ENCODE measurements at places on chromosomes 2 and 18. TPM values are rescaled to one million over a fixed set of nuclear protein-coding genes. Genes with fewer than 3 reads are reported as not detected.

DNA sequence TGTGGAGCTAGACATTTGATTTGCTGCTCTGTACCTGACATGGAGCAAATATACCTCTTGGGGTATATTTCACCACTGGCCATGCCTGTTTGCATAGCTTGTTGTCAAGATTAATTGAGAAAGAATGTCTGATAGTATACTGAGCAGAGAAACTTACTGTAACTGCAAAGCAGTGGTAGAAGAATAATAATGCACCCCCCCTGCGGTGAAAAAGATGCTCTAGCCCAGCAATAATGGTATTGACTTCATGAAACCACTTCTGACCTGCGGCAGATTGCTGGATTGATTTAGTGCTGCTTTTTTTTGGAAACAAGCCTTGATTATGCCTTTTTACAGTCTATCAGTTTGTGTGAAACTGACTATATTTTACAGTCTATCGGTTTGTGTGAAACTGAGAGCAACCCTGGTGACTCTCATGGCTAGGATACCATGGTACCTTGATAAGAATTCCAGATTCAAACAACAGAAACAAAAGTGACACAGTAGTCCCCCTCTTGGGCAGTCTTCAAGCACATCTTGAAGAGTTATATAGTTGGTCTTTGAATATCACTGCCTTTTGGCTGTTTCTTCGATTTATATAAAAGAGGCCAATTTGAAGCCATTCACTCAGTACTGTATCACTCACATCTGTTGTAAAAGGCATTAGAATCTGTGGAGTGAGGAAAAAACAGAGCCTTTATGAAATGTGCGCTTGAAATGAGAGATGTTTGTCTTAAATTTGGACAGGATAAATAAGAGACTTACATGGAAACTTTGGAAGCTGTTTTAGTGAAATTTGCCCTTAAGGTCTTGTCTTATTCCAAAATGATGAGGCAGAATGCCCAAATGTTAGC is 102.5 kb downstream of the FMNL2 start:
- no peak for DNase-seq
- no peak overlapping the region for H3K4me3 ChIP-seq
- H3K4me1 ChIP-seq: peaks cover 4% of the 10 kb centered on the region
- no peaks in the 10 kb centered on the region for H3K36me3 ChIP-seq

GRCh38 chr18:3648200-3648599 is 198.2 kb downstream of the TGIF1 start:
- H3K27me3 ChIP-seq: no peaks in the 10 kb centered on the region
- no peaks in the 10 kb centered on the region for H3K36me3 ChIP-seq
- DNase-seq: no peak
- H3K4me3 ChIP-seq: no peak overlapping the region
- peaks cover 32% of the 10 kb centered on the region for H3K4me1 ChIP-seq

- H3K27me3 ChIP-seq: no peaks in the 10 kb centered on the region
- peak; percentile 78 for DNase-seq
- H3K4me3 ChIP-seq: peak overlapping the region; percentile 99
- peak overlapping the region; percentile 85 for H3K27ac ChIP-seq
- no peaks in the 10 kb centered on the region for H3K36me3 ChIP-seq
Observed at GRCh38 chr2:28895189-28895893, 874 bp downstream of the WDR43 start.

GRHL1 gene
- total RNA-seq: 0.29 TPM

DNA sequence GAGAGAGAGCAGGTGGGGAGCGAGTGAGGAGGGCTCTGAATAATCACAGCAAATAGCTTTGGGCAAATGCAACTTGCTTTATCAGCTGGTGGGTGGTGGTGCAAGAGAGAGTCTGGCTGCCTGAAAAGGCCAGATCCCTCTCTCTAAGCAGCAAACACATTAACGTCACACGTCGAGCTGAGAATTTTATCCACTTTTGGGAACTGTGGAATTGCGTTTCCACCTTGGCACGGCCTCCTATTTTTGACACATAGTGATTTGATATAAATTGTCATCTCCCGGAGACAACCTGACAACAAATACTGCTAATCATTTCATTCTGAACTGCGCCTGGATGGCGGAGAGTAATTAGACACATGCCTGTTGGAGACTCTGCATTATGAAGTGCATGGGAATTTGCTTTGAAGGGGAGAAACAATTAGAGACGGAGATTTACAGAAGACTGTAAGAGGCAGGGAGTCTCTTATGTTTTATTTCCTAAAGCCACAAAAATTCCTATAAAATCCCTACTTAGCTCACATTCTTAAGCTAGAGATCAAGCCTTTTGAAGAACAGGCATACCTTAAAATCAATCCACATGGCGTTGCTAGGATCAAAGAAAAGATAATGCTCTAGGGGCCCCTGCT is 634.1 kb downstream of the TDRD15 start:
- no peak for DNase-seq
- no peaks in the 10 kb centered on the region for H3K27me3 ChIP-seq
- H3K27ac ChIP-seq: no peak overlapping the region
- no peak overlapping the region for H3K4me3 ChIP-seq

DNA sequence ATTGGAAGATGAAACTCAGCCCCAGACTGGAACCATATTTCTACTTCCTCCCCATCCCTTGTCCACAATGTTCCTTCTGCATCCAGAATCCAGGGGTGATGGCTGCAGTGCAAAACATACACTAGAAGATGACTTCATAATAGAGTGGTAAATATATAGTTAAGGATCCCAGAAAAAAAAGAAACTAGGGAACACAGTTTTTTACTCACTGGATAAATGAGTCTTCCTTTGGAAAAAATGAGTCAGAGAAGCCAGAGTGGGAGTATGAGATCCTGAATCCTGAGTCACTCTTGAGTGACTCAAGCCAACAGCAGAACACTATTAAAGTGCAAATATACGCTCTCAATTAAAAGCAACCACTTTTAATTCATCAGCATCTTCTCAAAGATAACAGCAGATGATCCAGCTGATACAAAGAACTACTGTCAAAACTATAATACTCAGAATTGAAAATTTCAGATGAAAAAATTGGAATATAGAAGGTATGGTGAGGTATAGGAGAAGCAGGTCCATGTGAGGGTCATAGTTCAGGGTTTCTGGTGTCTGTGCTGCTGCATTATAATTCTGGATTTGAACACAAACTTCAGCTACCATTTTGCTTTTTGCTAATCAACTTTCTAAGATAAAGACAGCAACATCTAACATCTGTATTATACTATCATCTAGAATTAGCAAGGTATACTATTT is 987.2 kb upstream of the CDH2 start:
- no peaks in the 10 kb centered on the region for H3K36me3 ChIP-seq
- H3K27me3 ChIP-seq: no peaks in the 10 kb centered on the region
- peak overlapping the region; percentile 94 for H3K27ac ChIP-seq
- H3K4me1 ChIP-seq: peaks cover 38% of the 10 kb centered on the region
- peak; percentile 84 for DNase-seq

- no peak overlapping the region for H3K4me3 ChIP-seq
- H3K4me1 ChIP-seq: no peaks in the 10 kb centered on the region
- peaks cover 11% of the 10 kb centered on the region for H3K27me3 ChIP-seq
- no peak overlapping the region for H3K27ac ChIP-seq
Observed at GRCh38 chr2:86414996-86415395, 26.2 kb upstream of the KDM3A start.

DNA sequence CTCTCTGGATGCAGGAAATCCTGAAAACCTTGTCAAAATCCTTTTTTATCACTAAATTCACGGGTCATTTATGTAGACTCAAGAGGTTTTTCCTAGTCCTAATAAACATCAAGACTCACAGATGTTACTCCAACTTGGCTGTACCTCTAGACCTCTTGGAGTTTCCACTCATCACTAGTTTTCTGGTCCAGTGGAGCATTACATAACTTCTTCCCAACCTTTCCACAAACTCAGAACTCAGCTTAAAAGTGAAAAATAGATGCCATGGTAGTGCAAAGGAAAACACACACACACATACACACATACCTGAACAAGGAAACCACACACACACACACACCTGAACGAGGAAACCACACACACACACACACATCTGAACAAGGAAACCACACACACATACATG is 807.2 kb downstream of the LRP1B start:
- no peak for DNase-seq
- H3K27ac ChIP-seq: no peak overlapping the region
- H3K27me3 ChIP-seq: no peaks in the 10 kb centered on the region
- no peak overlapping the region for H3K4me3 ChIP-seq
- no peaks in the 10 kb centered on the region for H3K4me1 ChIP-seq

ZNF385B gene
- 1.1 TPM for total RNA-seq

SH3BP4 gene
- total RNA-seq: 113 TPM

LYG1 gene
- 0.88 TPM for total RNA-seq

DNA sequence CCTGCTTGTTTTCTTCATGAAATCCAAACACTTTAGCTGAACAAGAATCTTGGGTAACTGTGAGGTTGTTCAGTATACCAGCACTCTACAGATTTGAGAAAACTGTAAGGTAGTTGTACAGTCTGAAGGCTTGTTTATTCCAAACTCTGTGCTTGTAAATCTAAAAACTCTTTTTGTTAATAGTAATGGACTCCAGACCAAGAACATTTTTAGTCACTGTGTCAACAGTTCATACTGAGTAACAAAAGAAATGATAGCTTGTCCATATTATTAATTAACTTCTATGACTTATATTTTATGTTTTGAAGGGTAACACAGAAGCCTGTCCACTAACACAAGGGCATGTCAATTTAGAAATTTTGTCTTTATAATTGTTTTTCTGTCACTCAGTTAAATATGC is 72.2 kb upstream of the KYNU start:
- H3K27me3 ChIP-seq: no peaks in the 10 kb centered on the region
- H3K36me3 ChIP-seq: no peaks in the 10 kb centered on the region
- no peak overlapping the region for H3K27ac ChIP-seq
- peak; percentile 22 for DNase-seq
- H3K4me3 ChIP-seq: no peak overlapping the region

- DNase-seq: peak; percentile 89
- H3K36me3 ChIP-seq: no peaks in the 10 kb centered on the region
- H3K4me3 ChIP-seq: no peak overlapping the region
- H3K27me3 ChIP-seq: no peaks in the 10 kb centered on the region
- H3K27ac ChIP-seq: no peak overlapping the region
Observed at GRCh38 chr2:215269397-215270117, 42.3 kb upstream of the ATIC start.

DNA sequence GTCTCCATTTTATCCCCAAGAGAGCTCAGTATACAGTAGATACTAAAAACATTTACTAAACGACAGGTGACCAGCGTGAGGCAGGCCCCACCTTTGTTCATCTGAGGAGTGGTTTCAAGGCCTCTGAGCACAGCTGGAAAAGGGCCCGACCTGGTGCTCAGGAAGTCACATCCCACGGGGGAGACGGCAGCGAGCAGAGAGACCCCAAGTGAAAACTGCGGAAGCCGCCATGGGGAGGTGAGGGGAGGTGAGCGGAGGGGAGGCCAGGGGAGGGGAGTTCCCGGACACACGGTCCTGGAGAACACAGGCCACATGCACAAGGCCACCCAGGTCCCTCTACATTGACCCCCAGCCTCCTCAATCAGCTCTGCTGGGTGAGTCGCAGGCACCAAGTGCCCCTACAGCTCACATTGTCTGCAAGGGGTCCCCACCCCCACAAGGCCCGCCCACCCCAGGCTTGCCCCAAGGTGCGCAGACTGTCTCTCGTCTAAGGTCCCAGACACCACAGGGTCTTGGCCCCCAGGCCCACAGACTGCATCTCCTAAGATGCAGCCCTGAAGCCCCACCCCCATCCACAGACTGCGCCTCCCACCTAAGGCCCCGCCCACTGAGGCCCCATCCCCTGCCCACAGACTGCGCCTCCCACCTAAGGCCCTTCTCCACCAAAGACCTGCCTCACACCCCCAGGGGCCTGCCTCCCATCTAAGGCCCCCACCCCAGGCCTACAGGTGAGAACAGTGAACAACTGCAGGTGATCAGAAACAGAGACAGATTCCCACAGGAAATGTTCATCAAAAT is 19.1 kb downstream of the PARD6G start:
- no peak for DNase-seq
- no peaks in the 10 kb centered on the region for H3K36me3 ChIP-seq
- no peaks in the 10 kb centered on the region for H3K4me1 ChIP-seq
- no peak overlapping the region for H3K4me3 ChIP-seq
- no peak overlapping the region for H3K27ac ChIP-seq

MYO5B gene
- 0.36 TPM for total RNA-seq

KLHL14 gene
- not detected for total RNA-seq

DNA sequence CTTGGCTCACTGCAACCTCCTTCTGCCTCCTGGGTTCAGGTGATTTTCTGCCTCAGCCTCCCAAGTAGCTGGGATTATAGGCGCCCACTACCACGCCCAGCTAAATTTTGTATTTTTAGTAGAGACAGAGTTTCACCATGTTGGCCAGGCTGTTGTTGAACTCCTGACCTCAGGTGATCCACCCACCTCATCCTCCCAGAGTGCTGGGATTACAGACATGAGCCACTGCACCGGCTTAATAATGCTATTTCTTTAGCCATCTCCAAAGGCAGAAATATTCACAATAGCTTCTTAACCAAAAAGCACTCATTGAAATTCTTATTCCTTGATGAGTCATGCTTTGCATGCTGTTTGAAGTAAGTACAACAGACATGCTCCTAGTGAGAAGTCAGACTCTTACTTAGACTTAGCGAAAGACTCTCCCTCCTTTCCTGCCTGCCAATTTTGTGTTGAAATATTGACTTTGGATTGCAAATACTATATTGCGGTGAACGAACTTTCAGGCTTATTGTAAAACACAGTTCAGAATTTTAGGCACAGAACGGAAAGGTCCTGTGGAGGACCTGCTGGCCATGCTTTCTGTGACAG is 4.4 kb downstream of the ACTR3 start:
- peaks cover 66% of the 10 kb centered on the region for H3K4me1 ChIP-seq
- peak overlapping the region; percentile 24 for H3K4me3 ChIP-seq
- peak overlapping the region; percentile 19 for H3K27ac ChIP-seq
- H3K36me3 ChIP-seq: peaks cover 9% of the 10 kb centered on the region

DNA sequence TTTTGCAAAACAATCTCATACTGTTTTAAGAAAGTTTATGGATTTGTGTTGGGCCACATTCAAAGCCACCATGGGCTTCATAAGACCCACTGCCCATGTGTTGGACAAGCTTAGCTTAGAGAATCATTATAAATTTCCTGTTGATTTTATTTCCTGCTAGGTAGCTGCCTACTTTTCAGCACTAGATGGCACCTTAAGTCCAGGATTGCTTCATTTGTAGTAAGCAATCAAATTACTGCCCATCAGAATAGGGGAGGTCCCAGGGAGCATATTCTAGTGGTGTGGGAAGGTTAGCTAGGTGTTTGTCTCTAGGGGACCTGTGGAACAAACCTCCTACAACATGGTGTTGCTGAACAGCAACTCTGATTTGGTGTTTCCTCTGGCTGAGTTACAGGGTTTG is 11.0 kb upstream of the DCDC2C start:
- DNase-seq: peak; percentile 84
- H3K27me3 ChIP-seq: no peaks in the 10 kb centered on the region
- no peaks in the 10 kb centered on the region for H3K4me1 ChIP-seq
- no peaks in the 10 kb centered on the region for H3K36me3 ChIP-seq
- no peak overlapping the region for H3K4me3 ChIP-seq
- no peak overlapping the region for H3K27ac ChIP-seq

DNA sequence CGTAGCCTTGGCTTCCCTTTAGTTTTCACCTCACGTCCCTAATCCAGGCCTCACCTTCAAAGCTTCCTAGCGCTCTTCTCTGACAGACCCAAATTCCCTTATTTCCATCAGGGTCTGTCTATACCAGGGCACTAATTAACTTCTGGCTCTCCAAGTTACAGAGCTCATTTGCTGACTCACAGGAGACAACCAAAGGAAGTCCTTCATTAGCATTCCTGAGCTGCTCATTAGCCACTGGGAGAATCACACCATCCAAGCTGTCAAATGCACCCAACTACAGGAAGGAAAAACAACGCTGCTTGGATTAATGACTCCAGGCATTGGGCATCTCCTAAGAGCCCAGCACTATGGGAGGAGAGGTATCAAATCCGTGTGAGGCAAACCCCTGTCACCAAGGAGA is 109.8 kb upstream of the ALK start:
- H3K36me3 ChIP-seq: no peaks in the 10 kb centered on the region
- H3K27ac ChIP-seq: no peak overlapping the region
- H3K4me1 ChIP-seq: no peaks in the 10 kb centered on the region
- no peak overlapping the region for H3K4me3 ChIP-seq
- peaks cover 7% of the 10 kb centered on the region for H3K27me3 ChIP-seq

OSR1 gene
- total RNA-seq: 15.2 TPM
